ENCODE measurements at places on chromosomes 6 and 20.

DNA sequence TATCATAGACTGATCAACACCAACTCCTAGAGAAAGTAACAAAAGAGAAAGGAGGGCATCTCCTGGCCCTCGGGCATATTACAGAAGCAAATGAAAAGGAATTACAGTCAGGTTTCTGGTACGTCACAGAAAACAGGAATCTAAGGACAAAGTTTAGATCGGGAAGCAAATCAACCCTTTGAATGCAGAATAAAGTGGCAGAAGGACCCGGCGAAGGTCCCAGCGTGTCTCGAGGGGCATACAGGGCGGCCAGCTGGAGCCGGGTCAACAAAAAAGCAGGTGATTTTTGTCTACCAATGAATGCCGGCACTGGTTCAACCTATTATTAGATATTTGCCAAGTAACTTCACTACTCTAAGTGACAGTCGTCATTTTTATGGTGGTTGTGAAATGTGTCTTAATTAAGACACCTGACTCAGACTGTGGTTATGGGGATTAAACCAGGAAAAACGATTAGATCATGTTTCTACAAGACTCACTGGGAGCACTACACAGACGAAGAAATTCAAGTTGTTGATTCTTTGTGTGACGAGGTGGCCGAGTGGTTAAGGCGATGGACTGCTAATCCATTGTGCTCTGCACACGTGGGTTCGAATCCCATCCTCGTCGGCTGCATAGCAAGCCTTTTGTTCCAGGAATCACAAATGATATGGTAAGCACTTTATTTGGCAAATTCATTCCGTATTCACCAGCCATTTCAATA, 12.4 kb upstream of the ZSCAN9 start:
- DNase-seq: peak; percentile 55

GRCh38 chr6:80608881-80609280, 502.4 kb downstream of the BCKDHB start:
- no peak for DNase-seq

DNA sequence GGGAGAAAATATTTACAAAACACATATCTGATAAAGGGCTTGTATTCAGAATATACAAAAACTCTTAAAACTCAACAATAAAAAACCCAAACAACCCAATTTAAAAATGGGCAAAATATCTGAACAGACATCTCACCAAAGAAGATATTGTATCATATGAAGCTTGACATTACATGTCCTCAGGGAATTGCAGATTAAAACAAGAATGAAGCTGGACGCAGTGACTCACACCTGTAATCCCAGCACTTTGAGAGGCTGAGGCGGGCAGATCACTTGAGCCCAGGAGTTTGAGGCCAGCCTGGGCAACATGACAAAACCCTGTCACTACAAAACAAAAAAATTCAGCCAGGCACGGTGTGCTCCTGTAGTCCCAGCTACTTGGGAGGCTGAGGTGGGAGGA, 135.4 kb upstream of the AKIRIN2 start:
- DNase-seq: no peak

GRCh38 chr6:107124934-107125348, 9.6 kb upstream of the BEND3 start:
- DNase-seq: no peak

GRCh38 chr6:2232445-2232844, 13.0 kb downstream of the GMDS start:
- DNase-seq: no peak

DNA sequence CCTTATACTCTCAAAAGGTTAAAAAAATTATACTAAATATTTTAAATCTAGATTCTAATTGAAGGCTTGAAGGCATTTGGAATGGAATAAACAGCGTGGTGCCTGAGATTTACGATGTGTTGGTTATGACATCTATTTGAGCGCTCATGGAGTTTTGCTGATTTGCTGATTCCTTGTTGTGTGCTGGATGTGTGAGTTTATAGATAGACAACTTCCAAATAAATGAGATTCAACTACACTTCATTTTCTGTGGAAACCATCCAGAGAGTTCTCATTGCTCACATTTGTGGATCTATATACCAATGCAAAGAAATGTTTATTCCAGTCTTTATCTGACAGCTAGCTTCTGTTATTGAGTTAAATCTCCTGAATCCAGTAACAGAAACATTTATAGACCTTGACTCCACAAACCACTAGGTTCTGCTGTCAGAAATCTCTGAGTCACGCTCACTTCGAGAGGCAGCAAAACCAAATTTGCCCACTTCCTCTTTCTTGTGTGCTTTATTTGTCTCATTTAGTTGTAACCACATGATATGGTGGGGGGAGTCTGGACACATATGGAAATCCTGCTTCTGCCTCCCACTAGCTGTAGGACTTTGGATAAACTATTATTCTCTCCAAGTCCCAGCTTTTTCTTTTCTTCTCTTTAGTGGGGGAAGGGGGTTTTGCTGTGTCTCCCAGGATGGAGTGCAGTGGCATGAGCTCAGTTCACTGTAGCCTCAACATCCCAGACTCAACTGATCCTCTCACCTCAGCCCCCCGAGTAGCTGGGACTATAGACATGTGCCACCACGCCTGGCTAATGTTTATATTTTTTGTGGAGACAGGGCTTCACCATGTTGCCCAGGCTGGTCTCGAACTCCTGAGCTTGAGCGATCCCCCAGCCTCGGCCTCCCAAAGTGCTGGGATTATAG, 54.5 kb downstream of the IPCEF1 start:
- no peak for DNase-seq

- DNase-seq: no peak
These were observed 55.3 kb downstream of the JPH2 start for GRCh38 chr20:44131704-44132103.

- DNase-seq: no peak
These were observed 197.6 kb downstream of the PRL start for GRCh38 chr6:22099231-22099630.

GRCh38 chr6:107033126-107033525, 5.1 kb downstream of the MTRES1 start:
- no peak for DNase-seq

- DNase-seq: no peak
These were observed 39.1 kb downstream of the ILRUN start for GRCh38 chr6:34657307-34657978.

DNA sequence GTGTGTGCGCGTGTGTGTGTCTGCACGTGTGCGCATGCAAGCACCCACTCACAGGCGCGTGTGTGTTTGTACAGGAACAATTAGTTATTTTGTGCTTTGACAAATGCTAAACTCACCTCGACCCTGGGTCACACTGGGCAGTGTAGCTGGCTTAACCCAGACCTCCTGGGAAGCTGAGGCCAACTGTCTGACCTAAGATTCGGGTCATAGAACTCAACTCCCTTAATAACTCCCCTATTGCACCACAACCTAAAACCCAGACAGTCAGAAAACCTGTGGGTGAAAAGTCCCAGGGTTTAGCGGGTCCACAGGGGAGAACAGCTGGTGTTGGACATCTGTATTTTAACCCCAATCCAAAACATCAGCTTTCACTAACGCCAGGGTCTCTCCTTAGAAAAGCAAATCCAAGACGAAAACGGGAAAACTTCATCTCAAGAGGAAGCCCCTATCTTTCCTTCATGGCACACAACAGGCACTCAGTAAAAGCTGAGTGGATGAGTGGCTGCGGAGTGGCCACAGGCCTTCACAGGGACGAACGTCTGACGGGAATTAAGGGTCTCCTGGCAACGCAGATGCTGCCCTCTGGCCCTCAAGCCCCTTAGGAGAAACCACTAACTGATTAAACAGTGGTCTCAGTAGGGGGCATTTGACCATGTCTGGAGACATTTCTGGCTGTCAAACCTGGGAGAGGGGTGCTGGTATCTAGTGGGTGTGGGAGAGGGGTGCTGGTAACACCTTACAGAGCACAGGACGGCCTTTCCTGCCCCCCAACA, 4.5 kb downstream of the PMEPA1 start:
- no peak for DNase-seq

- no peak for DNase-seq
These were observed 41.8 kb downstream of the DSTN start for GRCh38 chr20:17611540-17612286.

DNA sequence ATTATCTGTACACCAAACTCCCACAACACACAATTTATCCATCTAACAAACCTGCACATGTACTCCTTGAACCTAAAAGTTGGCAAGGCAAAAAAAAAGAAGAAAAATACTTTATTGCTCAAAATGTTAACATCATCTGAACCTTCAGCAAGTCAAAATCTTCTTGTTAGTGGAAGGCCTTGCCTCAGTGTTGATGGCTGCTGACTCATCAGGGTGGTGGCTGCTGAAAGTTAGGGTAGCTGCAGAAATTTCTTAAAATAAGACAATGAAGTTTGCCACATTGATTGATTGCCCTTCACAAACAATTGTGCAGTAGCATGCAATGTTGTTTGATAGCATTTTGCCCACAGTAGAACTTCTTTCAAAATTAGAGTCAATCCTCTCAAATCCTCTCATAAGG, 2.7 kb upstream of the WFDC11 start:
- DNase-seq: no peak

DNA sequence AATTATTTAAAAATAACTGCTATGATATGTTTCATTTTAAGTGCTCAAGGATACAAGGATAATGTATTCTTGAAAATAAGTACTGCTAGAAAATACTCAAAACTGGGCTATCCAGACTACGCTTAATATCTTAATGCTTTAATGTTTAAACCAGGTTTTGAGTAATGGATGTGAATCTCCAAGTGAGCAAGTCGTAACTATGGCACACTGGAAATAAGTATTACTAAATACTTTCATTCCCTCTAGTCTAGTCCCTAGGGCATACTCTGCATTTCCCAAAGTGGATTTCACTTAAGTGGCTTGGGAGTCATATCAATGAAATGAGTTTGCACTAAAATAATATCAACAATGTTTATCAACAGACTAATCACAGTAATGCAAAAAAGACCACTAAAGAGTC, 48.1 kb downstream of the HMGCLL1 start:
- DNase-seq: no peak

GRCh38 chr20:62216636-62217566, 3.2 kb downstream of the HRH3 start:
- no peak for DNase-seq

DNA sequence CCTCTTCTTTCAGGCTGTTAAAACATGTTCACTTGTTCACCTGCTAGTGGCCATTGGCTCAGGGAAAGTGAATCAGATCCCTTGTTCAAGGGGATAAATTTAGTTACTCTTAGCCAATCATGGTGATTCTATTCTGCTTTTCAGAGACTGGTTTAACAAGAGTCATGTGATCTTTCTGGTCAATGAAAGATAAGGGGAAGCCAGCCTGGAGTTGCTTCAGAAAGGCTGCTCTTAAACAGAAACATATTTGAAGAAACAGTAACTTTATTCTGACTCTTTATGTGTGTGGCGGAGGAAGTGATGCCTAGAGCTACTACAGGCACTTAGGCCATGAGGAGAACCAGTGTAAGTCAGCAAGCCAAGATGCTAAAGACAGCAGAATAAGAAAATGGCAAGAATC, 28.1 kb upstream of the AHI1 start:
- no peak for DNase-seq

GRCh38 chr20:8413691-8414090, 281.6 kb downstream of the PLCB1 start:
- no peak for DNase-seq

DNA sequence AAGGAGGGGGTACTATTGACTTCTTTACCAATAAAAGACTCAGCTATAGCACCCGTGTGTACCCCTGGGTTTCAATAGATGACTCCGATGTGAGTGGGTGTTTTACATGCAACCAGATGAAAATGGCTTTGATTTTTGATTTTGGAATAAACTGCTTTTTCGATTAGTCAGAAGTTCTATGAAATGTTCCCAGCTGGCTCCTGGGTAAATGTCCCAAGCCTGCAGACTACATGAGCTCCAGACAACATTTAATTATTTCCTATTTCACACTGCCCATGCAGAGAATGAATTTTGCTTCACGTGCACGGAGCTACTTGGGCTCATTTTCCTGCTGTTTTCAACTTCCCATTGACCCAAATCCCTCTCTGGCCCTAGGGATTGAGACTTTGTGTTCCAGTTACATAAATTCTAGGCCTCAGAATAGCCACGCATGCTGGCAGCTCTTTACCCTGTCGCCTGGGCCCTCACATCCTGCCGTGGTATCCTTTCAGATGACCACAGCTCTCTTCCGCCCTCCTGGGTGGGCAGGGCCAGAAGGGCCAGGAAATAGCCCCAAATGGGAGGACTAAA, 59.7 kb downstream of the GPR6 start:
- no peak for DNase-seq

DNA sequence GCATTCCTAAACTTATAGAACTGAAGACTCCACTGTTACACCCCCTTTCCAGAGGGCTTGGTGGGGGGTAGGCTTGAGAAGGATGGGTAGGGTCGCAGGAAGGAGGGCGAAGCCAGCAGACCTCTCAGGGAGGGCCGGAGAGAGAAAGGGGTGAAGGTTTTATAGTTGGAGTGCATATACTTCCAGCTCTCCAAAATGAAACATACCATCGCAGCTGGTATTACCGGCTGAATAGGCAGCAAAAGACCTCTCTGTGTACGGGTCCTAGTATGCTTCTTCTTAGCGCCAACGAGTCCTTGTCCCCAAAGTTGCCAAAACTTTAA, 1.0 kb upstream of the VGLL2 start:
- DNase-seq: no peak

DNA sequence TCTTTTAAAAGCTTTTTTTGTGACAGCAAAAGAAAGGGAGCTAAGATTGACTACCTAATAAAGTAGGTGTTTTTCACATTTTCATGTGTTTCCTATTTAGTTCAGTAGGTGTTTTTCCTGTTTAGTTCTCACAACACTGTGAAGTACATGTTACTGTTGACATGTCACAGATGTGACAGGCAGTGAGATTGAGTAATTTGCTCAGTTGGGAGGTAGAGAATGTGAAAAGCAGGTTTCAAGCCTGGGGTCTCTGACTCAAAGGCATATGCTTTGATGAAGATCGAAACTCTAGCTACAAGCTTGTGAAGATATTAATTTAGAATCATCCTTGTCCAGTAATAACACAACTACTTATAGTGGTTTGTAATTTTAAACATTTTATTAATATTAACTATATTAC, 43.1 kb downstream of the SLX4IP start:
- DNase-seq: no peak

DNA sequence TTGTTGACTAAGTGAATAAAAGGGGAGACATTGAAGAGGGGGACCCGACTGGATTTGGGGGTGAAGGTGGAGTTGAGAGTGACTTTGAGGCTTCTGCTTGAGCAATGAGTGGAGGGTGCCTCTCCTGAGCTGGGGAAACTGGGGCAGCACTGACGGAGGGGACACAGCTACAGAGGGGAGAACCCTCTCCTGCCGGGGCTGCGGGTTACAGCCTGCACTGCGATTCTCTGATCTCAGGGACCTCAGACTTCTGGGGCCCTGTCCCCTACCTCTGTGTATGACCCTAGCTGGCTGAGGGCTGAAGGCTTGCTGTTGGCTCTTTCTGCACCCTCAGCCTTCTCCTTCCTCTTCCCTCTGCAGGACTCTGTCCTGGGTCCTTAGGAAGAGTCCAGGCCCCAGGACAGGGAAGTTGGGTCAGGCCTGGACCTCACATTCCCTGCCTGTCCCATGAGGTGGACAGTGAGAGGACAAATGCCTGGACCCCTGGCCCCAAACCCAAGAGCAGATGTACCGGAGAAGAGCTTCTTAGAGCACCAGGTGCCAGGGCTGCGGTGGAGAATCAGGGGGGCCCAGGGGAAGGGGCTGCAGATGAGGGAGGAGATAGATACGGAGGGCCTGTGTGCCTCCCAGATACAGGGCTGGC, 13.7 kb upstream of the FAM110A start:
- DNase-seq: no peak

GRCh38 chr6:2244261-2245102, 923 bp downstream of the GMDS start:
- DNase-seq: peak; percentile 50

- DNase-seq: no peak
These were observed 13.5 kb downstream of the EYA4 start for GRCh38 chr6:133254552-133255228.
